ENCODE measurements at places on chromosomes 12 and 14.

- DNase-seq = no peak
Measured at GRCh38 chr12:120646044-120646443, 5.6 kb downstream of the CABP1 start.

GRCh38 chr14:104280902-104281767 is 142.7 kb downstream of the KIF26A start:
- DNase-seq = no peak

GRCh38 chr12:132154941-132155770 is 10.9 kb downstream of the NOC4L start:
- DNase-seq = no peak

- no peak for DNase-seq
Measured at GRCh38 chr14:104135121-104135903, 3.1 kb upstream of the KIF26A start.

DNA sequence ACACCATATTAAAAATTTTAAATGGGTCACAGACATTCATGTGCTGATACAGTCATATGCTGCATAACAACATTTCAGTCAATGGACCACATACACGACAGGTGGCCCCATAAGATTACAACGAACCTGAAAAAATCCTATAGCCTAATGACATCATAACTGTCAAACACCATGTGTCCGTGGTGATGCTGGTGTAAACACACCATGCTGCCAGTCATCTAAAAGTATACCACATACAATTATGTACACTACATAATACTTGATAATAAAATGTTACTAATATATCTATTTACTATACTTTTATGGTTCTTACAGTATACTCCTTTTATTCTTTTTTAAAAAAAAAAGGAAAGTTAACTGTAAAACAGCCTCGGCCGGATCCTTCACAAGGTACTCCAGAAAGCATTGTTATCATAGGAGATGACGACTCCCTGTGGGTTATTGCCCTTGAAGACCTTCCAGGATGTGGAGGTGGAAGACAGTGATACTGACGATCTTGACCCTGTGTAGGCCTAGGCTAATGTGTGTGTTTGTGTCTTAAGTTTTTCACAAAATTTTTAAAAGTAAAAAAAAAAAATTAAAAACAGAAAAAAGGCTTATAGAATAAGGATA is 5.0 kb upstream of the TDG start:
- DNase-seq = no peak

GRCh38 chr14:100190126-100190525 is 30.7 kb upstream of the DEGS2 start:
- DNase-seq = no peak

GRCh38 chr12:69471667-69472385 is 1.6 kb downstream of the FRS2 start:
- DNase-seq = no peak

GRCh38 chr12:25241167-25242020 is 9.3 kb downstream of the KRAS start:
- no peak for DNase-seq

DNA sequence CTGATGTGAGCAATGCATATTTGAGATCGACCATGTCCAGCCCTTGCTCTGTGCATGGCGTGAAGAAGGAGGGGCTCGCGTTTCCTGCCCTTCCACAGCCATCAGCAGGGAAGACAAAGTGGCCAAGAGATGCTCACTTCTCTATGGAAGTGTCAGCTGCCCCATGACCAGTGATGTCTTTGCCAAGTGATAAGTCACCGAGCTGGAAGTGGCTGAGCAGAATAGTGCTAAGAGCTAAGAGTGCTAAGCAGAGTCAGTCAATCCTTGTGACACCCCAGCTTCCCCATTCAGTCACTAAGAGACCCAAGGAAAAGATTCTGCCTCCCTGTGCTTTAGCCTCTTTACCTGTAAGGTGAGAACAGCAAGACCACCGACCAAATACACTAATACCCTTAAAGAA is 50.5 kb upstream of the CEP83 start:
- no peak for DNase-seq

- peak; percentile 10 for DNase-seq
Measured at GRCh38 chr14:59161561-59162175, 26.8 kb upstream of the DAAM1 start.

Data from HuH-7 (cell line).